ENCODE measurements at places on chromosomes 1 and 21.

GRCh38 chr1:69595486-69595885 lies 27.8 kb downstream of the LRRC7 start:
- no peak overlapping the region for H3K27ac ChIP-seq
- H3K4me1 ChIP-seq: no peaks in the 10 kb centered on the region
- no peak for DNase-seq
- no peaks in the 10 kb centered on the region for H3K27me3 ChIP-seq

DNA sequence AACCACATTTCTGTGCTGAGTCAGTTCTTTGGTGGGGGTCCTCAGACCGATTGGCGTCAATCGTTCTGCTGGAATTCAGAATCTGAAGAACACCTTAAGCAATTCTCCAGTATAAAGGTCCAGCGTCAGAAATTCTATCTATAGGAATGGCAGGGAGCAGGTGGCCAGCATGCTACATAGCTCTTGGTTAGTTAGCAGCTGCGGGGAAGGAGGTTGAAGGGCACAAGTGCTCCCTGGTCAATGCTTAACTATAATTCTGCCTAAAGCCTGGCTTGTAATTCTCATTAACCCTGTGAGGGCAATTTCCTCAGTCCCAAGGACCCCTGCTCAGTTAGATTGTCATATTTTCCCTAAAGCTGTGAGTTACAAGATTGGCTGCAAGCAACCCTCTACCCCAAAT lies 54.3 kb upstream of the GALNT2 start:
- H3K4me1 ChIP-seq: no peaks in the 10 kb centered on the region
- H3K36me3 ChIP-seq: no peaks in the 10 kb centered on the region
- DNase-seq: no peak
- no peaks in the 10 kb centered on the region for H3K27me3 ChIP-seq
- H3K27ac ChIP-seq: no peak overlapping the region

DNA sequence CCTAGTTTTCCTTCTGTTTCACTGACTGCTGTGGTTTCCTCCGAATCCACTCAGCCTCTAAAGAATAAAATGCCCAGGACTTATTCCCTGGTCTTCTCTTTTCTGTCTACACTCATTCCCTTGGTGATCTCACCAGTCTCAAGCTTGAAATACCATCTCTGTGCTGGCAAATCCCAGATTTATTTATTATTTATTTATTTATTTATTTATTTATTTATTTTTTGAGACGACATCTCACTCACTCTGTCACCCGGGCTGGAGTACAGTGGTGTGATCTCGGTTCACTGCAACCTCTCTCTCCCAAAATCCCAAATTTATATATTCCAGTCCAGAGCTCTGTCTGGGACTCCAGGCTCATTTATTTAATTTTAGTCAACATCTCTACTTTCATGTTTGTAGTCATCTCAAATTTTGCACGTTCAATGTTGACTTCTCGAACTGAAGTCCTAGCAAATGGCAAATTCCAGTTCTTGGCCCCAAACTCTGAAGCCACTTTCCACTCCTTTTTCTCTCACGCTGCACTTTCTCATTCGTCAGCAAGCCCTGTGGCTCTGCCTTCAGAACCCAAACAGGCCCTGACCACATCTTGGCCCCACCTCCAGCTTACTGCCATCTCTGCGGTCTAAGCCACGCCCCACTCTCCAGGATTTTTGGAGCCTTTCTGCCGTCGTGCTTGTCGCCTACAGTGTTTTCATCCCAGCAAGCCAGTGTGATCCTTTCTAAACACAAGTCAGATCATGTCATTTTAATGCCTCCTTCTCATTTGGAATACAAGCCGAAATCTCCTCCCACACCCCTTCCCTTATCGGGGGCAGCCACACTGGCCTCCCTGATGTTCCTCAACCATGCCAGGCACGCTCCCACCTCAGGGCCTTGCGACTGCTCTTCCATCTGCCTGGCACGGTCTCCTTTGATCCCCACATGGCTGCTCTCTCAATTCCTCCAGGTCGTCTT lies 14.2 kb upstream of the TENT5B start:
- no peaks in the 10 kb centered on the region for H3K36me3 ChIP-seq
- H3K27me3 ChIP-seq: no peaks in the 10 kb centered on the region

- H3K4me1 ChIP-seq: no peaks in the 10 kb centered on the region
- H3K27me3 ChIP-seq: no peaks in the 10 kb centered on the region
- no peak overlapping the region for H3K4me3 ChIP-seq
Measured at GRCh38 chr21:43937891-43938309, 72.9 kb downstream of the AGPAT3 start.
